ENCODE measurements at places on chromosomes 11 and 22.

- no peak for DNase-seq
Observed at GRCh38 chr11:114522818-114523217, 36.9 kb downstream of the NXPE1 start.

GRCh38 chr11:126430581-126431335 is 75.3 kb downstream of the ST3GAL4 start:
- no peak for DNase-seq

GRCh38 chr11:10991393-10991792 is 133.5 kb upstream of the ZBED5 start:
- DNase-seq, result no peak

- DNase-seq, result no peak
Observed at GRCh38 chr22:49657275-49657973, 170.2 kb downstream of the BRD1 start.

DNA sequence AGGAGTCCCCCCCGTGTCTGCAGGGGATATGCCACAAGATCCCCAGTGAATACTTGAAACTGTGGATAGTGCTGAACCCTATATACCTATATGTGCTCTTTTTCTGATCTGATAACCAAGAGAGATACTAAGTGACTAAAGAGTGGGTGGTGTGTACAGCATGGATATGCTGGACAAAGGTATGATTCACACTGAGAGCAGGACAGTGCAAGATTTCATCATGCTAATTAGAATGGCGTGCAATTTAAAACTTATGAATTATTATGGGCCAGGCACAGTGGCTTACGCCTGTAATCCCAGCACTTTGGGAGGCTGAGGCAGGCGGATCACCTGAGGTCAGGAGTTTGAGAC is 90.2 kb upstream of the ALKBH3 start:
- DNase-seq, result no peak

DNA sequence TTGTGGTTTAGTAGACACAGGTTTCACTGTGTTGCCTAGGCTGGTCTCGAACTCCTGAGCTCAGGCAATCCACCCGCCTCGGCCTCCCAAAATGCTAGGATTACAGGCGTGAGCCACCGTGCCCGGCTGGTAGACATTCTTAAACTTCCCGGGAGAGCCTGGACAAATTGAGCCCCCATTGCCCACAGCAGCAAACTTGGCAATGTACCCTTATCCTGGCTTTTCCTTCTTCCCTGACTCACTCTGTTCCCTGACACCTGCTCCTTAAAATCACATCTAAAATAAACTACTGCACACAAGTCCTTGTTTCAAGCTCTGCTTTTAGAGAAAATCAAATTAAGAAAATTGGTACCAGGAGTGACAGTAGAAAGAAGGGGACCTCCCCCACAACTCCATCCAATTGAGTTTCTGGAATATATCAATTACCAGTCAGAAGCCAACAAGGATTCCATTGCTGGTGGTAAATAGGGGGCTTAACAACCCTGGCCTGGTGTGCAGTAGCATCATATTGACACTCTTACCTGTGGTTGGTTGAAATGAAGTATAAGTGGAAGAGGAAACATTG is 7.4 kb upstream of the MCHR1 start:
- no peak for DNase-seq

All from cerebellar cortex (tissue), 1 donor.